ENCODE measurements at places on chromosomes 4 and X.
A peak's percentile ranks its signal among the peaks of the same experiment; 100 is the strongest.

- no peak for DNase-seq
These were observed 11.2 kb upstream of the SCRG1 start for GRCh38 chr4:173410079-173410478.

DNA sequence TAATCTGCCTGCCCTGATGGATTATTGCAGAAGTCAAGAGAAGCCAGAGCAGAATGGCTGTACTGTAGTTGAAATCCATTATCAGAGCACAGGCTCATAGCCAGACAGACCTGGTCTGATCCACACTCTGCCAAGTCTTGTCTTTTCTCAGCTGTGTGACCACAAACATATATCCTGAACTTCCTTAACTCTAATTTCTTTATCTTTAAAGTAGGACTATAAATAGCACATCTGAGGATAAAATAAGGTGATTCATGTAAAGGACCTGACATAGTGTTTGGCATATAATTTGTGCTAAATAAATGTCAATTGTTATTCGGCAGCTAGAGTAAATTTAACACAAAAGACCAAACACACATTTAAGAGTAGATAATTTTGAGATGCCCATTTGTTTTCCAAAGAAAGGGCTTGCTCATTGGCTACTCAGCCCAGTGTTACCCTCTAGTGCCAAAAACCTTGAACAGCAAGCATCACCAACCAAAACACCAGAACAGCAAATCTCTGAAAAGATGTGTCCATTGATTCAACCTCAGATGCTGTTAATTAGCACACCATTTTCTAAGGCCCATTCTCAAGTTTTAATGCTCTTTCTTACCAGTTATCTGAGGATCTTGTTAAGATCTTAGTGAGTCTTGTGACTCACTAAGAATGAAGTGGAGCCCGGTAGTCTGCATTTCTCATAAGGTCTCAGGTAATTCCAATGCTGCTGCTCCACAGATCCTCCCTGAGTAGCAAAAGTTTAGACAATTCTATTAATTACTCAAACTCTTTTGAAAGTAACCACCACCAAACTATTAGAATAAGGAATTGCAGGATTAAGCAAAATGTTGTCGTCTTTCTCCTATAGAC lies 108.8 kb downstream of the HHIP start:
- no peak for DNase-seq

DNA sequence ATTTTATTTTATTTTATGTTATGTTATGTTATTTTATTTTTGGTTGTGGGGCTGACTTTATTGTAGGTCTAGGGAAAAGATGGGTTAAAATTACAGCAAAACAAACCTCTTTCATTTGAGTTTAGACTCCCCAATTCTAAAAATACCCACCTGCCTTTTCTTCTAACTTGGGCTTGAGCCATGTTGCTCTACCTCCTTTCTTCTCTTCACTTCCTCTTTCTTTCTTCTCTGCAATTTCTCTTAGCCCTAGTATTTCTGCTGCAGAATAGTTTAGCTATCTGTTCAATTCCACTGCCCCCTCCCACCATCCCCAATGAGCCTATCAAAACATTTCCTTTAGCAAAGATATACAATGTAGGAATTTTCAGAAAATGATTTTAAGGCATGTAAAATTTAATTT lies 653.3 kb downstream of the ARAP2 start:
- DNase-seq = no peak

DNA sequence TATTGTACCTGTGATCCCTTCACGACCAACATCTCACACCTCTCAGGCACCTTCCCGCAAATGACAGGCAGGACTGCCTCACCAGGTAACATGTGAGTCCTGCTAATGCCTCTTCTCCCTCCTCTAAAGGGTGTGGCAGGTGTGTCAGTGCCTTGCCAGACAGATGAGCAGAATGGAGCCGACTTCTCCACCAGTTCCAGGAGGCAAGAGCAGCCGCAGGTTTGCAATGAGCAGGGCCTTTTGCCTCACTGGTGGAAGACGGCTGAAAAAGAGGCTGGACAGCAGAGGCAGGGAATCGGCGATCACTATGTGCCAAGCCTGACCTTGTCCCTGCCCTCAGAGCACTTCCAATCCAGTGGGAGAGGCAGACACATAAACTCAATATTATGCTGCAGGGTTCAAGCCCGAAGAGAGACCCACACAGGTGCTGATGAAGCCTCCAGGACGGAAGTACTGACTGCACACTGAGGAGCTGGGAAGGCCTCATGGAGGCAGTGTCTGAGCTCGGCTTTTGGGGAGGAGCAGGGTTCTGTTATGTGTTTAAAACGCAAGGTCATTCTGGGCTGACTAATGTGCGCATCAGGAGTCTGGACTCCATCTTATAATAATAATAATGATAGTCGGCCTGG lies 57.9 kb downstream of the C4orf50 start:
- no peak for DNase-seq

- peak; percentile 3 for DNase-seq
These were observed 67.1 kb downstream of the PGRMC2 start for GRCh38 chr4:128220286-128221235.

DNA sequence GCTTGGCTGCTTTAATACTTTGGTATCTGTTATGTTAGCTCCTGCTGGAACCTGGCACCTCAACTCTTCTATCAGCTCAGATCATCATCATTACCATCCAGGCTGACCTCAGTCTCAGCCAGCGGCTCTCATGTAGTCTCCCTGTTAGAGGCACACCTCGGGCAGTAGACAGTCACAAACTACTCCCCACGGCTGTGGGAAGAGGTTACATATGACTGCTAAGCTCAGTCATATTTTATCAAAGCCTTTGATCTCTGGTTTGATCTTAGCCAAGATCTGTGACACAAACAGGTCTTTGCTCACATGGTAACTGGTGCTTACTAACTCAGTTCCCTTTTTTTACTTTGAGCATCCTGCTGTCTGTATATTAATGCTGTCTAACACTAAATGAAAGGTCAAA lies 384.9 kb downstream of the CENPC start:
- no peak for DNase-seq

GRCh38 chr4:73751166-73751565 lies 10.8 kb downstream of the CXCL8 start:
- no peak for DNase-seq

DNA sequence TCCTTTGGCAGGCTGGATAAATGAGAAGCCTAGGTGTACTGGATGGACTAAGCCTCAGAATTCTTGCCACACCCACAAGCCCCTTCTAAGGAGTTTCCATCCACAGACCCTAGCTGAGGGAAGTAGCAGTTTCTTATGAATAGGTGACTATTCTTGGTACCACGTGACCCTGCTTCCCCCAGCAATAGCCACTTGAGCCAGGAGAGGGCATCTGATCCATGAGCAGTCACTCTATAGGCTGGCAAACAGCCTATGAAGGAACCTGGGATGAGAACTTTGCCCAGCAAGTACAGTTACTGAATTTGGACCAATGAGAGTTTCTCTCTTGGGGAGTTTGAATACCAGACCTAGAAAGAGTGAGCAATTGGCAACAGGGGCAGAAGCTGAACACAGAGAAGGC lies 84.0 kb downstream of the RTL9 start:
- no peak for DNase-seq

DNA sequence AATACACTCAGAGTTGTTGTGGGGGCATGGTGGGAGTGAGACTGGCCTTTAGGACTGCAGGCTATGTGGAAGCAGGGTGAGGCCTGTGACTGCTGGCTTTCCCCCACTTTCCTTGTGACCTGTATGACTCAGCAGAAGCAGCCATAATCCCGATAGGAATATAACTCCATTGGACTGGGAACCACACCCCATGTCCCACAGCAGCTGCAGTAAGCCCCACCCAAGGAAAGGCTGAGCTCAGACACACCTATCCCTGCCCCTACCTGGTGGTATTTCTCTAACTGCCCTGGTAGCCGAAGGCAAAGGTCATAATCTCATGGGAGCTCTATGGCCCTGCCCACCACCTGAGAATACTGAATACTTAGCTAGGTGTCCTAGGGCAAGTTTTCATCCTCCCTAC lies 169.3 kb downstream of the GC start:
- DNase-seq = no peak

DNA sequence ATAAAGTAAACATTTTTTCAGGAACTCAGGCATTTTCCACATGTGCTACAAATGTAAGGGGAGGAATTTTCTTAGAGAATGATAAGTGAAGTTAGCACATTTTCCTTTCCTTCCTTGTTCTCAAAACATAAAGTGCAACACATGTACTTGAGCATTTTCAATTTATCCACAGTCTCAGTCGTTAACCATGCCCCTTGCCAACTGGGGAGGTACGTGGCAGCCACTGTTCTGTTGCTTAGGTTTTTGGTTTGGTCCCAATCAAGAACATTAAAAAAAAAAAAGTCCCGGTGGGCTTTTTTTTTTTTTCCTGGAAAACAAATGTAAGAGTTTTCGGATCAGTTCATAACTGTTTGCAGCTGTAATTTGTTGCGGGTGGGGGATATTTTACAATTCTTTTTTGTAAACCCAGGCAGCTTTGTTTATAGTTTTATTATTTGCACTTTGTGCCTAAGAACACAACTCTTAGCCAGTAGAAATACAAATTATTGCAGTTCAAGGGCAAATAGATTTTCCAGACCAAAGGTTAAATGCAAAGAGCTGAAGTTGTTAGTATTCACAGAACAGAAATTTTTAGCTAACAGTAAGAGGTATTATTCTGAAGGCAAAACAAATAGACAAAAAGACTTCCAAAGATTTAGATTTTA lies 112.1 kb upstream of the NAP1L5 start:
- DNase-seq = no peak

- no peak for DNase-seq
These were observed 118.6 kb upstream of the NEIL3 start for GRCh38 chr4:177190995-177191580.

- no peak for DNase-seq
These were observed 1.3 kb downstream of the TAB3 start for GRCh38 chrX:30887721-30888120.

DNA sequence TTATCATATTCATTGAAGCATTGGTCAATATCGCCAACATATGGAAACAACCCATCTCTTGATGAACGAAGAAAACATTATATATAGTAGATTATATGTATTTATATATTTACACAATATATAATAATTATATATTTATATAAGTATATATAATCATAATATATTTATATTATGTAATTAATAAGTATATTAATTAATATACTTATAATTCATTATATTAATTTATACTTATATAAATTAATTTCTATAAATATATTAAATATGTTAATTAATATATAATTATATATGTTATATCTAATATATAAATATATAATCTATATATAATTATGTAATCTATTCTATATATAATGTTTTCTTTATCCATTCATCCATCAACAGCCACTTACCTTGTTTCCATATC lies 69.0 kb upstream of the SRD5A3 start:
- no peak for DNase-seq

DNA sequence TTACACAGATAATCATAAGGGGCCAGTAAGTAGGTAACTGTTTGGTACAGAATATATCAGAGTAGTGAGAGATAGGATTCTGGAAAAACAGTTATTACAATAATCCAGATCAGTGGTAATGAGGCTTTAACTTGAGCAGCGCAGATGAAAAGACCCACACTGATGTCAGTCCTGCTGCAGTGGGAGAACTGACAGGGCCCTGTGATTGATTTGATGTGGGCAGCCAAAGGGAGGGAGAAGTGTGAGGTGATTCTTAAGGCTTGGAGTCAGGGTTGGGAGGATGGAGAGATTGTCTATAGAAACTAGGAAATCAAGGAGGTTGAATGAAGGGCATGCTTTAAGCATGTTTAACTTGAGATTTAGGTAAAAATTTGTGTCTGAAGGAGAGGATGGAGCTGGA lies 161.4 kb downstream of the VSIG4 start:
- DNase-seq = no peak

DNA sequence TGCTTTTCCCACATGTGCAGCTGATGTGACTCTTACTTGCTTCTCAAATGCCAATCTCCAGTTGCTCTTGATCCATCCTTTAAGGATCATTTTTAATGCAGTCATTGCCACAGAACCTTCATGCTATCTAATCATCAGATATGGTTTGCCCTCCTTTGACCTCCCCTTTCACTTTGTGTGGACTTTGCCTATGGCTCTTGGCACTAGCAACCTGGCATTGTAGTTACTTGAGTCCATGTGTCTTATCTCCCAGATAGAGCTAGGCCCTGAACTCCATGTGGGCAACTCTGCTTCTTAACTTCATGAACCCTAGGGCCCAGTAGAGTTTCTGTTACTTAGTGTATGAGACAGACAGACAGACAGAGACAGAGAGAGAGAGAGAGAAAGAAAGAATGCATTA lies 41.6 kb downstream of the MTM1 start:
- no peak for DNase-seq

DNA sequence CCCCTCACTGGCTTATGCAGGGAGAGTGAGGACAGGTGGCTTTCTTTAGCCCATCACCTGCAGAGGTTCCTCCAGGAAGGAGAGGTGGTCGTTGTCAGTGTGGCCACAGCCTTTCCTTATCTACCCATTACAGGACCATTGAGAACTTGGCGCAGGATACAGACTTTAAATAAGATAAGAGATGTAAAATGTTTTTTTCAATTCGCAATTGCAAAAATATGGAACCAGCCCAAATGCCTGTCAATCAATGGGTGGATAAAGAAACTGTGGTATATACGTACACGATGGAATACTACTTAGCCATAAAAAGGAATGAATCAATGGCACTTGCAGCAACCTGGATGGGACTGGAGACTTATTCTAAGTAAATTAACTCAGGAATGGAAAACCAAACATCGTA lies 6.9 kb upstream of the RNF175 start:
- DNase-seq = no peak

- DNase-seq = no peak
These were observed 73.3 kb upstream of the SOD3 start for GRCh38 chr4:24722026-24722568.

DNA sequence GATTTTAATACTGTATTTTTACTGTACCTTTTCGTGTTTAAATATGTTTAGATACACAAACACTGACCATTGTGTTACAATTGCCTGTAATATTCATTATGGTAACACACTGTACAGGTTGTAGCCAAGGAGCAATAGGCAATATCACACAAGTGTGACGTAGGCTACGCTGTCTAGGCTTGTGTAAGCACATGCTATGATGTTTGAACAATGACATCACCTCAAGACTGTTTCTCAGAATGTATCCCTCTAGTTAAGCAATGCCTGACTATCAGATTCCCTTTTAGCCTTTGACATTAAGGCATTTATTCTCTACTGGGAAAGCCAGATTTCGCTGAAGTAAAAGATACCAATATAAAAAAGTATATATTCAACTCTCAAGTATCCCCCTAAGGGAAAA lies 66.2 kb downstream of the VCX3A start:
- DNase-seq = no peak

DNA sequence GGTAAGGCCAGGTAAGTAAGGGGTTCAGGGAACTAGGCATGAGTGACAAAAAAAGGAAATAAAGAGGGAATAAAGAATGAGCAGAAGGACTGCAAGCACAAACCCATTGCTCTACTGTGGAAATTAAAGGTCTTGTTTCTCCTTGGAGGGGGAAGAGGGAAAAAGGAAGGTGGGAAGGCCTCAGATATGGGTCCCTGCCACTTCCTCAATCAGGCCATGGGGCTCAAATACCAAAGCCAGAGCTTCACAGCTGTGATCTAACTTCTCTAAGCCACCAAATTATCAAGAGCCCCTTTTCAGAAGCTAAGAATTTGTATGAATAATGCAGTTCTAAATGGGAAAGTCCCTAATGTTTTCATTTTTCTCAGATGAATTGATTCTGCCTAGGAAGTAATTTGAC lies 4.7 kb downstream of the USP51 start:
- DNase-seq = no peak
